ENCODE measurements at places on chromosomes 12 and 14.

GRCh38 chr12:12722435-12723148 is 5.4 kb downstream of the CDKN1B start:
- DNase-seq: no peak

DNA sequence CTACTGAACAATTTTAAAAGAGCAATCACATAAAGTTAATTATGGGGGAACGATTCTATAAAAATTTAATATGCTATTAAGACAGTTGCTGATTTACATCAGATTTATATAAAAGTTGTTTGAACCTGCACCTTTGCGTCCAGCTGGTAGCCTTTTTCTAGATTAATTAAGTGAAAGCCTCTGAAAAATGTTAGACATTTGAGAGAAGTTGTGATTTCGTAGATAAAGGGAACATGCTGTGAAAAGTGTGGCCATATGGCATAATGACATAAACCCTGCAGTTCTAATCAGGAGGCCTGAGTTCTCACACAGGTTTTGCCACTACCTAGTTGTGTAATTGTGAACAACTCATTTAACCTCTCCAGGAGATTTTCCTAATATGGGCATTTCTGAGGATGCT is 187.2 kb downstream of the TMTC2 start:
- DNase-seq: no peak

GRCh38 chr14:88748288-88748687 is 44.5 kb downstream of the EML5 start:
- DNase-seq: no peak

GRCh38 chr14:105912641-105913180 is 386.3 kb downstream of the TMEM121 start:
- no peak for DNase-seq

- no peak for DNase-seq
Measured at GRCh38 chr14:100772607-100773165, 46.0 kb downstream of the DLK1 start.

DNA sequence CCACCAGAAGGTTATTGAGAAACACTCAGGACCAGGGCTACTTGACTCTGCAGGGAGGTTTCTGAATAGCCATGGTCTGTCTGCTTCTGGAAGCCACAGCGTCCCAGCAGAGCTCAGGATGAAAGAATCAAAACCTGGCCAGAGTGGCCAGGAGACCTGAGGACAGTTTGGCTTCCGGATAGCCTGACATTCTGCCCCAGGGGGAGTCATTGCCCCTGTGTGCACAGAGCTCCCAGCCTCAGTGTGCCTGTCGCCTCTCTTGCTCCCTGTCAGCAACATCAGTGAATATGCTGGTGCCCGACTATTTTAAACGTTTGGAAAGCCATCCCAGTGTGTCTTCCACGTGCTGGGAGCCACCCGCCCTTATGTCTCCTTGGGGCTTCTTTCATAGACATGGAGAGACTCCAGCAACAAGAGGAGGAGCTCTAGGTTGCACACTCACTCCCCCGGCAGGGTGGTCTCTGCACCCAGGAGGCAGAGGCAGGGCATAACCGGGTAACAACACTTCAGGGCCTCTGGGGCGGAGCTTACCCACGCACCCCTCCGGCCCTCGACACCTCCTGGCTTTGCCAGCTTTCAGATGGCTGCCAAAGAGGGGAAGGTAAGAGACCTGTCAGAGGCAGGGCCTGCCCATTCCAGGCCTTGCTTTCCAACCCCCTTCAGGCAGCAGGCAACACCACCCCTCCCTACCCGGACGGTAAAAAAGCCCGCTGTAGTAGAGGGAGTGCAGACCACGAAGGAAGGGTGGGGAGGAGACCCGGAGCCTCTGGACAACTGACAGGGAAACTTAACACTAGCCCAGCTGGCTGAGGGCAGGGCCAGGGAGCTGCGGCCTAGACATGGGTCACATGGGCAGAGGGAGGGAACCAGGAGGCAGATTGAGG is 19.0 kb upstream of the SLC6A12 start:
- no peak for DNase-seq

GRCh38 chr12:3473171-3473570 is 17.8 kb upstream of the PRMT8 start:
- DNase-seq: no peak

- no peak for DNase-seq
Measured at GRCh38 chr12:9109213-9109522, 6.6 kb downstream of the A2M start.

GRCh38 chr12:98224584-98225221 is 290.7 kb upstream of the TMPO start:
- DNase-seq: no peak

DNA sequence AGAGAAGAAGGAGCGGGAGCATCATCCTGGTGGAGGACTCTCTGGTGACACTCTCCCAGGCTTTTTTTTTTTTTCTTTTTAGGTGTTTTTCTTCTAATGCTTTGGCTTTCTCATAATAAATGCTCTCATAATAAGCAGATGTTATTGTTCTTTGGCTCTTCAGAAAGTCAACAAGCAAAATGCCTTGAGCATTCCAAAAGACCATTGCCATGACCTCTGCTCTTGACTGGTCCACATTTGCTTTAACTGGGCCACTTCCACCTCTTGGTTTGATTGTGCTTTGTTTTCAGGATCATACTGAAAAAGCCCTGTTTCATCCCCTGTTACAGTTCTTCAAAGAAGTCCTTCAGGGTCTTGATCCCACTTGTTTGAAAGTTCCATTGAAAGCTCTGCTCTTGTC is 36.9 kb downstream of the CRACR2A start:
- DNase-seq: no peak

GRCh38 chr14:105748204-105748578 is 221.8 kb downstream of the TMEM121 start:
- DNase-seq: no peak

- DNase-seq: no peak
Measured at GRCh38 chr12:88057994-88058718, 29.0 kb upstream of the C12orf50 start.

- no peak for DNase-seq
Measured at GRCh38 chr12:89289720-89290119, 62.6 kb downstream of the DUSP6 start.

DNA sequence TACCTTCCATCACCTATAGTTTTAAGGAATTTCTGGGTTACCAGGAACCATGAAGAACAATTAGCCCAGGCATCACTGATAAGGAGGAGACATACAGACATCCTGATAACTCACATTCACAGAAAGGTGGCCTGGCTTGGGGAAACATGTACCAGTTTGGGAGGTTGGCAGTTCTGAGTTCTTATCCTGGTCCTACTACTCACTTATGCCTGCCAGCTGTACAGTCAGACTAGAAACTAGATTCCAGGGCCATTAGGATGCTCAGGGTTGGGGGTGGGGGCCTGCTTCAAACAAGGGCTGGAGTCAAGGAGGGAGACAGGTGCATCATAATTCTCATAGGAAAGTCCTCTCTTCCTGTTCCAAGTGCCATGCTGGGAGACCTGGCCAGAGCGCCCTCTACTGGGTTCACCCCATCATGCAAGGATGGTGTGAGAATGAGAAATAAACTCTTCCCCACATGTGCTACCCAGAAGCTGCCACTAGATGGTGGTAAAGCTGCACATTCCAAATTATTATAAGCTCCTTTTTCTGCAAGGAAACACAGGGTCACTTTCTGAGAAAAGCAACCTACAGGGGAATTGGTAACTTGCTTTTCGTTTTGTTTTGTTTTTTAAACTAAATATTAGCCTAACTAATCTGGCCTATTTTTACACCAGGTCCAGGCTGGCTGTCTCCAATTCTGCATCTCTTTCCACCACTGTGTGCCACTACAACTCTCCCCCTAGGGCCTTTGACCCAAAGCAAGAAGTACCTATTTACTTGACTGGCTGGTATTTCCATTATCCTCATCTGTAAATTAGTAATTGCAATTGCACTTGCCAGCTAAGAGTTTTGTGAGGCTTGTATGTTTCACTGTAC is 14.5 kb downstream of the OAS2 start:
- peak; percentile 50 for DNase-seq

GRCh38 chr12:6635856-6636531 is at the start of gene LPAR5:
TSS of gene LPAR5 (minus strand) at chr12:6635959. CDS start at chr12:6621248, 14,711 bp downstream.
- no peak for DNase-seq

GRCh38 chr14:98293576-98293975 is 978.4 kb downstream of the BCL11B start:
- no peak for DNase-seq

GRCh38 chr14:88346048-88346639 is 23.1 kb upstream of the KCNK10 start:
- no peak for DNase-seq

- no peak for DNase-seq
Measured at GRCh38 chr12:123017753-123018152, 37.3 kb downstream of the ARL6IP4 start.

GRCh38 chr12:1117970-1118563 is 127.0 kb downstream of the ERC1 start:
- peak; percentile 61 for DNase-seq

DNA sequence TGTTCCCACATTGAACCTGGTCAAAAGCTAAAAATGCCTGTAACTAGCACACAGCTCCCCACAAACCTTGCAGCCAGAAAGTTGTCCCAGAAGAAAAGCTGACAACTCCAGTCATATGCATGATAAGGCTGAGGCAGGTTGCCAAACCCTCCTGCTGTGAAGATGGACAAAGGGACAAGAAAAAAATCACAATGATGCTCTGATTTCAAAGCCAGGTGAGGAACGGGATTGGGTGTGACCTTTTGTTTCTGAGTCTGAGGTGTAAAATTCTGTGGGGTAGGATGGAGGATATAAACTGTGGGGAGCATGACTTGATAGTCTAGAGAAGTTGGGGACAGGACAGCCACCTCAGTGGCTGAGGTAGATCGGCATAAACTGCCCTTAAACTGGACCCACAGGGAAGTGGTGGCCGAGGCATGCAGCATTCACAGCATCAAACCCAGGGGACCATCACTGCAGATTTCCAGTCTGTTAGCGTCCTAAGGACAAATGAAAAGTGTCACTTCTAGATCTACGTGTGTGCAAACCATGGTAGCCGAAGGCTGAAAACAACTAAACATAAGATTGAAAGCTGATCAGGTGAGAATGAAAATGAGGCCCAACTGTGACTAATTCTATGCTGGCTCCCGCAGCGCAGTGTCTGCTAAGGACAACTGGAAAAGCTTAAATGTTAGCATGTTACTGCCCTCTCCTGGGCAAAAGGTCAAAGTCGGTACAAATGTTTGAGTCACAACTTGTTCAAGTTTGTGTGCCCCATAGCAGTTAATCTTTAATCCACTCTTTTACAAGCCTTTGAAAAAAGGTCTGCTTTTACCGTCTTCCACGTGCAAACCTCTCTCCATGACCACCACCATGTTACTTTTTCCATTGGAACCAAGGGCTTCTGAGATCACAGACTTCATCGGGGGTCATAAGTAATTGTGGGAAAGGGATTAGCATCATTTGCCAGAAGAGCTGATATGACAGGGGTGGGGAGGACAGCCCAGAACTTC is 39.8 kb downstream of the GRIN2B start:
- peak; percentile 43 for DNase-seq

DNA sequence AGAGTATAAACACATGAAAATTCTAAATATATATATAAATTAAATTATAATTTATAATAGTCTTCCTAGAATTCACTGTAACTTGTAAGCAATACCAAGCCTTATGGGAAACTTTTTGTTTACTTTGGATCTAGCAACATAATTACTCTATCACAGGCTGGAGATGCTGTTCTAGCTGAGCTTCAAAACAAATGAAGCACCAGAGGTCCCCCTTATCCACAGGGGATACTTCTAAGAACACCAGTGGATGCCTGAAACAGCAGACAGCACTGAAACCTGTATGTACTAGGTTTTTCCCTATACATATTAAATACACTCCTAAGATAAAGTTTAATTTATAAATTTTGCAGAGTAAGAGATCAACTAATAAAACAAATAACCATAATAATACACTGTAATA is 96.6 kb downstream of the CDK17 start:
- DNase-seq: no peak

DNA sequence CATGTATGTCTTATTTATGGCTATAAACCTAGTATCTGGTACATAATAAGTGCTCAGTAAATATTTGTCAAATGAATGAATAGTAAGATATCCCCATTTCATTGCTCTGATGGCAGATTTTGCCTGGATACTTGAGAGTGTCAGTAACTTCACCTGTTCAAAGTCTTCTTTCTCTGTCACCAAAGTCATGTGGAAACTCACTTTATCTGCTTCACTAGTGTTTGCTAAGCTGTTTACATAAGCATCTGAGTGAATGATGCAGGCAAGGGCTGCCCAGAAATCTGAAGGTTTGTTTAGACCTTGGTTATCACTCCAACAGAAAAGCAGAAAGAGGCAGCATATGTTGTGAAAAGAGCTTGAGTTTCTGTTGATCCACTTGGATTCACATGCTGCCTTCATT is 4.3 kb downstream of the OR4E1 start:
- DNase-seq: no peak

DNA sequence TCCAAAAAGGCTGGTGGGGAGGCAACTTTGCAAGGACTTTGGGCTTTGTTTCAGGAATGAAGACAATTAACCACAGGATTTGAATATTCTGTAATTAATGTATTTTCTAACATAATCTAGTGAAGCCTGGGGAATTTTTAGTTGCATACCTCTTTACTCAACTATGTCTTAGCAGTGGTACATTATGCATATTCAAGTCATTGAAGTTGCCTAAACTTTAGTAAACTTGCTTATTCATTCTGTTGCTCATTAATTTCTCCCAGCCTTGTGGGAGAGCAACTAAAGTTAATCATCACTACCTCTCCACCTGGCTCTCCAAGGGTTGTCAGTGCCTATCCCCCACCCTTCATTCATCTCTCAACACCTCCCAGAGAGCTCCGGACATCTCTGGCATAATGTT is 54.2 kb downstream of the IFNG-AS1 start:
- DNase-seq: no peak

- no peak for DNase-seq
Measured at GRCh38 chr14:68176687-68177086, 357.1 kb downstream of the RAD51B start.

- no peak for DNase-seq
Measured at GRCh38 chr14:30872602-30873001, 1.8 kb upstream of the COCH start.

GRCh38 chr12:52629281-52630007 is 11.1 kb upstream of the KRT73 start:
- DNase-seq: no peak

GRCh38 chr12:41635626-41636364 is 447.7 kb downstream of the PDZRN4 start:
- DNase-seq: no peak

DNA sequence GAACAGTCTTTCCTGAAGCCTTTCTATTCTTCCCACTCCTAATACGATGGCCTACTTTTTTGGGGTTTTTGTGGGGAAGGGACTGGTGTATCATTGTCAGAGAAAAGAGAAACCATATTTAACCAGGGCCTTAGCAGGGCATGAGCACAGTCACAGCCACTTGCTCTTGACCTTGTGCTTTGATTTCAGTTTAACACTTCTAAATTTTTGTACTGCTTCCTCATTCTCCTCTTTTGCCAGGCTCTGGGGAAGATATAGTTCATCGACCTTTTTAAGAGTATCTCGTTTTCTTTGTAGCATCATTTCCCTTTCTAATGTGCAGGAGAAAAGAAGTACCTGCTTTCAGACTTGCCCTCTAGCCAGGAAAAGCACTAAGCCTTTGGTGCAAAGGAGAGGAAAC is 2.2 kb downstream of the ZBTB1 start:
- DNase-seq: no peak

- no peak for DNase-seq
Measured at GRCh38 chr12:29155079-29155478, 6.0 kb downstream of the FAR2 start.

Measured in neural crest cell (in vitro differentiated cells).